NCI-H82 (cell line): ENCODE measurements at places on chromosomes 12 and 14.

GRCh38 chr12:51905471-51906429, 1.6 kb upstream of the ACVRL1 start:
- DNase-seq = no peak

DNA sequence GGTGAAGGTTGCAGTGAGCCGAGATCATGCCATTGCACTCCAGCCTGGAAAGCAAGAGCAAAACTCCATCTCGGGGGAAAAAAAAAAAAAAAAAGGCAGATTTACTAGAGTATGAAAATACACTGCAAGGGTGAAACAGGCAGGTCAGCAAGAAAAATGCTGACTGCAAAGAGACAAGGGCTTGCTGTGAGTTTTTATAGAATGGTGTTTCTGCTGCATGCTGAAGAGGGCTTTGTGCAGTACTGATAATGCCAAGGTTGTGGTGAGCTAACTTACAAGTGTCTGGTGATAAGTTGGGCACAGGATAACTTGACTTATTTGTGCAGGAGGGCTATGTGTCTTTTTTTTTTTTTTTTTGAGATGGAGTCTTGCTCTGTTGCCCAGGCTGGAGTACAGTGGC, 25.9 kb upstream of the SRP54 start:
- no peak for DNase-seq

DNA sequence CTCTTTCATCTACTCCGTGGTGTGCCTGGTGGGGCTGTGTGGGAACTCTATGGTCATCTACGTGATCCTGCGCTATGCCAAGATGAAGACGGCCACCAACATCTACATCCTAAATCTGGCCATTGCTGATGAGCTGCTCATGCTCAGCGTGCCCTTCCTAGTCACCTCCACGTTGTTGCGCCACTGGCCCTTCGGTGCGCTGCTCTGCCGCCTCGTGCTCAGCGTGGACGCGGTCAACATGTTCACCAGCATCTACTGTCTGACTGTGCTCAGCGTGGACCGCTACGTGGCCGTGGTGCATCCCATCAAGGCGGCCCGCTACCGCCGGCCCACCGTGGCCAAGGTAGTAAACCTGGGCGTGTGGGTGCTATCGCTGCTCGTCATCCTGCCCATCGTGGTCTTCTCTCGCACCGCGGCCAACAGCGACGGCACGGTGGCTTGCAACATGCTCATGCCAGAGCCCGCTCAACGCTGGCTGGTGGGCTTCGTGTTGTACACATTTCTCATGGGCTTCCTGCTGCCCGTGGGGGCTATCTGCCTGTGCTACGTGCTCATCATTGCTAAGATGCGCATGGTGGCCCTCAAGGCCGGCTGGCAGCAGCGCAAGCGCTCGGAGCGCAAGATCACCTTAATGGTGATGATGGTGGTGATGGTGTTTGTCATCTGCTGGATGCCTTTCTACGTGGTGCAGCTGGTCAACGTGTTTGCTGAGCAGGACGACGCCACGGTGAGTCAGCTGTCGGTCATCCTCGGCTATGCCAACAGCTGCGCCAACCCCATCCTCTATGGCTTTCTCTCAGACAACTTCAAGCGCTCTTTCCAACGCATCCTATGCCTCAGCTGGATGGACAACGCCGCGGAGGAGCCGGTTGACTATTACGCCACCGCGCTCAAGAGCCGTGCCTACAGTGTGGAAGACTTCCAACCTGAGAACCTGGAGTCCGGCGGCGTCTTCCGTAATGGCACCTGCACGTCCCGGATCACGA, 2.2 kb downstream of the SSTR1 start:
- no peak for DNase-seq

DNA sequence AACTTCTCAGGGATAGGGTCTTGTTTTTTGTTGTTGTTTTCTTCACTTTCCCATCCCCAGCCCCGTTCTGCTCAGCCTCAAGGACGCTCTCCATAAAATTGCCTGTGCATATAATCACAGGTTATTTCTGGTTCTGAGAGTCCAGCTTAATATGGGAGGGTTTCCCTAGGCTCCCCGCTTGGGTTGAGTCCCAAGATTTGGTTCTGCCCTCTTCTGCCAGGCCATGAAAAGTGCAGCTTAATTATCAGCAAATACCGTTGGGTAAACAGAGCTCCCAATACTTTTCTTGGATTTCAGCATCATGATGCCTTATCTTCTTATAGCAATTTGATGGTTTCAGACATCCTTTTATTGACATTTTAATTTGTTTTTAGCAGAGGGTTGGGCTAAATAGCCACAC, 75.6 kb downstream of the GRIN2B start:
- DNase-seq = peak; percentile 8

DNA sequence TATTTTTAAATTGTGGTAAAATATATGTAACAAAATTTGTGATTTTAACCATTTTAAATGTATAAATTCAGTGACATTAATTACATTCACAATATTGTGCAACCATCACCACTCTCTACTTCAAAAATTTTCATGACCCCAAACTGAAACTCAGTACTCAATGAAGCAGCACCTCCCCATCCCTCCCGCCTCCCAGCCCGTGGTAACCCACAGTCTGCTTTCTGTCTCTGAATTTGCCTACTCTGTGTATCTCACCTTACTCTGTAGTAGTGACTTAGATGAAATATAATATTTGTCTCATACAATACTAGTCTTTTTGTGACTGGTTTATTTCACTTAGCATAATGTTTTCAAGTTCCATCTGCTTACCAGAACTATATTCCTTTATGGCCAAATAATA, 36.2 kb downstream of the EML1 start:
- DNase-seq = no peak

- DNase-seq = no peak
Measured at GRCh38 chr12:112270673-112271072, 111.6 kb downstream of the HECTD4 start.

DNA sequence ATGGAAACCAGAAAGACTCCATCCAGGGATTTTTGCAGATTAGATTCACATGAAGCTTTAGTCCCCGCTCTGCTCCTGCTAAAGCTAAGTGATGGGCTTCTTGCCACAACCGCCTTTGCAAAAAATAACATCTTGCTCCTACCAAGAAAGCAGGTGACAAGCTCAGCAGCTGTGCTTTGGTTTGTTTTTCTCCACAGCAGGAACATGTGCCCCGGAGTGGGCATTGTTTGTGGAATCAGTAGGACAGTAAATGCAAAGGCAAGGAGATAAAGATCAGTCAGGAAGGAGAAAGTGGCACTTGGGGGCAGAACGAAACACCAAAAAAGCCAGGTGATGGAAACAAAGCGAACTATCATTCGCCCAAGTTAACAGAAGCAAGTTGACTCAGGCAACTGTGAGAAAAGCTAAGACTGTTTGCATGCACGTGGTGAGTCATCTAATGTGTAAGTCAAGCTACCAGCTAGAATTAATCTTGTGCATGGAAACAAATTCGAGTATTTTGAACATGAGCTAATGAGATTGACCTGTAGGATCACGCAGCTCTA, 165.5 kb upstream of the PLXNC1 start:
- DNase-seq = peak; percentile 71

DNA sequence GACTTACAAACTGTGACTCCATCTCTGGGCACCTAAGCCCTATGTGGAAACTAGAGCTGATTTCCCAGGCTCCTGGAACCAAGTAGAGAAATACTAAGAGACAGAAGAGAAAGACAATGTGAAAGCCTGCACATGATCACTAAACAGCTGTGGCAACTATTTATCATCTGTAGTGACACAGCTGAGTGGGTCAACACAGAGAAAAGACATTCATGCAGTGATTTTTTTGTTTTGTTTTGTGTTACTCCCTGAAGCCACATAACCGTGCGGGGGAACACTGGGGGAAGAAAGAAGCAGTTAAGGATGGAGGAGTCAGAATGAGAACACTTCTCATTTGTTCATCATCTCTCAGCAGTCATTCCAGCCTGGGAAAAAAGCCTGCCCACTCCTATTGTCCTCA, 1.5 kb downstream of the PRR4 start:
- no peak for DNase-seq

- DNase-seq = no peak
Measured at GRCh38 chr14:56817396-56817921, 7.2 kb upstream of the OTX2 start.

DNA sequence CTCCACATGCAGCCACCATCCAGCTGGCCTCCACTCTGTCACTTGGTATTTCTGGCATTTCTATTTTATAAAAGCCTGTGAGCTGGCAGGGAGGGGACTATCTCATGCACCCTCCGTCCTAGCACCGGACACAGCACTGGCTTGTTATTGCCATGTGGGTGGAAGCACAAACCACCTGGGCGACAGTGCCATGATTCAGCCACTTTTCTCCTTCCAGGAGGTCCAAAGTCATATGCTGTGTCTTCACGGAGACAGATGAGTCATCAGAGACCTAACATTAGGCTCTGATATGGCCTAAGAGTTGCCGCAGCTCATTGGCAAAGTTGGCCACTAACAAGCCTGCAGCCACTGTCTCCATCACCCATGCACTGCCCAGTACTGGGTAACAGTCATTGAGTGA, 1123.0 kb downstream of the VRK1 start:
- DNase-seq = no peak

DNA sequence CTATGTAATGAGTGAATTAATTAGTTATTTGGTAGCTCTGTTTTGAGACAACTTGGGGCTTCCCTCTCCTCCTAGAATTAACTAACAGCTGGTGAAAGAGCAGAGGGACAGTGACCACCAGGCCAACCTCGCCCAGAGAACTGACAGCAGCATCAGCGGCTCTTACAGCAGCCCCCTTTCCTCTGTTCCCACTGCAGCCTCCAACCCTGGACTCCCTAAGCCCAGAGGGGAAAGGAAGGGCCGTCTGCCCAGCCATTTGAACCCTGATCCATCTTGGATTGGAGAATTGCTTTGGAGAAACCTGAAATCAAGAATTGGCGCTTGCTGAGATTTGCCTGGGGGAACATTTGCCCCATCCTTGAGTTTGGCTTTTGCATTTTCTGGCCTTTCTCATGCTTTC, 45.5 kb downstream of the B4GALNT3 start:
- DNase-seq = no peak

DNA sequence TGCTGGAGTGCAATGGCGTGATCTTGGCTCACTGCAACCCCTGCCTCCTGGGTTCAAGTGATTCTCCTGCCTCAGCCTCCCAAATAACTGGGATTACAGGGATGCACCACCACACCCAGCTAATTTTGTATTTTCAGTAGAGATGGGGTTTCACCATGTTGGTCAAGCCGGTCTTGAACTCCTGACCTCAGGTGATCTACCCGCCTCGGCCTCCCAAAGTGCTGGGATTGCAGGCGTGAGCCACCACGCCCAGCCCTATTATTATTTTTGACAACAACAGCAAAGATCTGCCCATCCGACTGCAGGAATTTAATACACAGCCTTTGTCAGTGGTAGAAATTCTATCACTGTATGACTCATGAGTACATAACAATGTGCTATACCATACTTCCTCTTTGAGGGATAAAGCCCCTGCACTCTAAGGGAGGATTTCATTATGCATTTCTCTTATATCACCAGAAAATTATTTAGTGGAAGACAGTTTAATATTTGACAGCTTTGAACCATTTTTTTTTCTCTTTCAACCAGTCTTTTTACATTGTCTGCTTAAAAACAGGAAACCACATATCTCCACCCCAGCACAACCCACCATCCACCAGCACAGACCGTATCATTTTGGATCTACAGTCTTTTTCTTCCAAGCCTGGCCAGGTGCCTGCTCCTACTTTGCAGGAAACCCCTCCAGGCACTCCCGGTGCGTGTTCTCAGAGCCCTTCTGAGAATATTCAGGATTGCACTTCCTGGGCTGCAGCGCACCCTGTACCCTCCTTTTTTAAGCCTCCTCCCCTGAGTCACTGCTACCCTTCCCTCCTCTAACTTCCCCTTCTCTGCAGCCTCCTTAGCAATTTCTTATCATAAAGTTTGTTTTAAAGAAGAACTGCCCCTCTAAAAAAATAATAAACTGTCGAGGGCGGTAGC, 594 bp downstream of the ARHGDIB start:
- no peak for DNase-seq

DNA sequence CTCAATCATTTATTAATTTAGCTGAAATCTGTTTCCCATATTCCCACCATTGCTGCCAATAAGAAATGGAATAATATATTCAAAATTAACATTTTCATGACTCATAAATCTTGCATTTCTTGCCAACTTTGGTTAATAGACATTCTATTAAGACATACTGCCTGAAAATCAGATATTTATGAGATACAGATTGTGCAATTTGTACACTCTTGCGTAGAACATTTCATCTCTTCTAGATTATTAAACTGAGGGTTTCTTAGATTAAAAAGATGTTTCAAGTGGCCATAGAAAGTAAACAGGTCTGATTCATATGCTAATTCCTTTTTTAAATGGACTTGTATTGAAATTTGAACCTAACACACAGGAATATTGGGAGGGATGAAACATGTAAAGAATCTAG, 9.1 kb downstream of the LTA4H start:
- DNase-seq = no peak

GRCh38 chr14:99518441-99519346, 37.5 kb downstream of the CCNK start:
- peak; percentile 70 for DNase-seq

GRCh38 chr12:48803675-48804074, 14.6 kb upstream of the CACNB3 start:
- DNase-seq = no peak

- no peak for DNase-seq
Measured at GRCh38 chr12:110983811-110984210, 63.4 kb upstream of the MYL2 start.

- DNase-seq = peak; percentile 67
Measured at GRCh38 chr12:91703491-91704283, 442.0 kb downstream of the BTG1 start.
